NCI-H2107 (cell line): ENCODE measurements at places on chromosomes 2 and 18.

GRCh38 chr18:6929370-6930102 is 188.1 kb downstream of the LAMA1 start:
- DNase-seq = no peak

- DNase-seq = peak; percentile 77
Observed at GRCh38 chr2:218659258-218659987, at the start of the genes BCS1L and ZNF142. TSS of gene BCS1L (plus strand) at chr2:218659683. CDS start at chr2:218660988, 1,305 bp downstream. TSS of gene ZNF142 (minus strand) at chr2:218659623. CDS start at chr2:218656429, 3,194 bp downstream.

GRCh38 chr2:235863414-235863813 is 304.8 kb downstream of the GBX2 start:
- DNase-seq = no peak

DNA sequence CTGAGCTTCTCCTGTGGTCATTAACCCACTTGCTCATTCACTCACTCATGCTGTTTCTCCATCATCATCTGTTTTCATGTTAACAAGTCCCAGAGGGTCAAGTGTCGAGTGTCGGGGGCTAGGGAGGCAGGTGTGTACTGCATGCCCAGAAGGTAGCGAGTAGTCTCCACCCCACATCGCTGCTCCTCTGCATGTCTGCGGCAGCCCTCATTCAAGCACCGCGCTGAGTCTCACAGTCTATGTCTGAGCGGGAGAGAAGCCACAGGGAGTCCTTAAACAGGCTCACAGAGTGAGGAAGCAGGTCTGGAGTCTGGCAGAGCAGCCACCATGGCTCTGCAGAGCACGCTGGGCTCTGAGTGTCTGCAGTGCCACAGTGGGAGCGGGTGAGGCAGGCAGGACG is 121.3 kb upstream of the IL1R2 start:
- no peak for DNase-seq

DNA sequence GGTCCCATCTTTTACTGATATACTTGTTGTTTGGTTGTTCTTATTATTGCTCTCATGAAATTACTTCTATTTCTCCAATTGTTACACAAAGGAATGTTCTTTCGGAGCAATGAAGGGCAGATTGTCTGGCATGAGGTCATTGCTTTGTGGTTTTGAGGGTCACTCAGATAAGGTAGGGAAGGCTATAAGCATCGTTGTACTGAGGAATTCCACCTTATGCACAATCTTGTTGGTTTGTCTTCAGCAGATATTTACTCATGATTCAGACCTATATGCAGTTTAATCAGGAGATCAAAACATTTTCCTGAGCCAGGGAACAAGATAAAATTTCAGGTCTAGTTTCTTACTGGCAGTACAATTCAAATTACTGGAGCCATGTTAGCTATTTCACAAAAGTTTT is 163.0 kb upstream of the SPHKAP start:
- no peak for DNase-seq

DNA sequence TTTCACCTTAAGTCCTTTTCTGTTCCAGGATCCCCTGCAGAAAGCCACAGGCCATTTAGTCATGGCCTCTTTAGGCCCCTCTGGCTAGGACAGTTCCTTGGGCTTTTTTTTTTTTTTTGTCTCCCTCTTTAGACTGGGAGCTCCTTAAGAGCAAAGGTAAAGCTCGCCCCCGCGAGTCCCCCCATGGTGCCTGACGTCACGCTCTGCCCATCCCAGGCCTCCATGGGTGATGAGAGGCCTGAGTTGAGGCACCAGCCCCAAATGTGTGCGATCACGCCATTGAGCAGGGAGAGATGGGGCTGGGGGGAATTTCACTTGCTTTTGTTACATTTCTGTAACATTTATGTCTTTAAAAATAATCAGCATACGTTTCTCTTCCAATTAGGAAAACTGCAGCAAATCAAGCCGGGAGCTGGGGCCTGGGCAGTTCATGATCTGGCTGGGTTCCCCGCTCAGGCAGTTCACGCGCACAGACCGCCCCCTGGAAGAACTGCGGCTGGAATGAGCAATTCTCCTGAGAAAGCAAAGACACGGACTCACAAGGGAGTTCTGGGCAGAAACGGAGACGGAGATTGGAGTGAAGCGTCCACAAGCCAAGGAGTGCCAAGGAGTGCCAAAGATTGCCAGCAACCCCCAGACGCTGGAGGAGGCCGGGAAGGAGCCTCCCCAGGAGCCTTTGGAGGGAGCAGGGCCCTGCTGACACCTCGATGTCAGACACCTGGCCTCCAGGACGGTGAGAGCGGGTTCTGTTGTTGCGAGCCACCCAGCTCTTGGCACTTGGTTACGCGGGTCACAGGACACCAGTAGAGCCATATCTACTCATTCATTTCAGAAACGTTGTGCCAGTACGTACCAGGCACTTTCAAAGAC is 108.4 kb upstream of the ODC1 start:
- DNase-seq = no peak

DNA sequence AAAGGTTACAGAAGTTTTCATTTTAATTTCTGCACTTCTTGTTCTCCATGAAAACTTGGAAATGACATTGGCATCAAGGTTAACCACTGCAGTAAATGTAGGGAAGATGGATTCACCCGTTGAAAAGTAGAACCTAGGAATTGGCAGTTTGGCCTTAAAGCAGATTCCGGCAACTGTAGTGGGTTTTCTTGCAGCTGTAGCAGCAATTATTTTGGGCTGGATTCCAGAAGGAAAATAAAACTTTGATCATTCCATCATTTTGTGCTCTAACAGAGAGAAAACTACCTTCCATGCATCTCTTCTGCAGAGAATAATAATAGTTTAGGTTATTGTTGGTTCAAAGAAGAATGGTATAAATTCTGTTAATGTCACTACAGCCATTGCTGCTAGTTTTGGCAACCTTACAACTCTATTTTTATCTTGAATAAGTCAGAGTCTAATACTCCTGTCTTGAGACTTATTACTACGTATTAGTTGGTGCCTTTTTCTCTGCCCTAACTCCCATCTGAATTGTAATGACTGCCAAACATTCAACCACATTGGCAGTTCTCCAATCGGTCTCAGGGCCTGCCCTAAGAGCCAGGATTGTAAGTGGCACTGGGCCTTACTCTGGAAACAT is 178.1 kb upstream of the PIEZO2 start:
- no peak for DNase-seq

- no peak for DNase-seq
Observed at GRCh38 chr2:80086831-80087230, 217.7 kb downstream of the LRRTM1 start.

- DNase-seq = no peak
Observed at GRCh38 chr2:120678251-120678650, 57.4 kb upstream of the GLI2 start.

GRCh38 chr2:60000686-60001085 is 552.8 kb downstream of the BCL11A start:
- no peak for DNase-seq

DNA sequence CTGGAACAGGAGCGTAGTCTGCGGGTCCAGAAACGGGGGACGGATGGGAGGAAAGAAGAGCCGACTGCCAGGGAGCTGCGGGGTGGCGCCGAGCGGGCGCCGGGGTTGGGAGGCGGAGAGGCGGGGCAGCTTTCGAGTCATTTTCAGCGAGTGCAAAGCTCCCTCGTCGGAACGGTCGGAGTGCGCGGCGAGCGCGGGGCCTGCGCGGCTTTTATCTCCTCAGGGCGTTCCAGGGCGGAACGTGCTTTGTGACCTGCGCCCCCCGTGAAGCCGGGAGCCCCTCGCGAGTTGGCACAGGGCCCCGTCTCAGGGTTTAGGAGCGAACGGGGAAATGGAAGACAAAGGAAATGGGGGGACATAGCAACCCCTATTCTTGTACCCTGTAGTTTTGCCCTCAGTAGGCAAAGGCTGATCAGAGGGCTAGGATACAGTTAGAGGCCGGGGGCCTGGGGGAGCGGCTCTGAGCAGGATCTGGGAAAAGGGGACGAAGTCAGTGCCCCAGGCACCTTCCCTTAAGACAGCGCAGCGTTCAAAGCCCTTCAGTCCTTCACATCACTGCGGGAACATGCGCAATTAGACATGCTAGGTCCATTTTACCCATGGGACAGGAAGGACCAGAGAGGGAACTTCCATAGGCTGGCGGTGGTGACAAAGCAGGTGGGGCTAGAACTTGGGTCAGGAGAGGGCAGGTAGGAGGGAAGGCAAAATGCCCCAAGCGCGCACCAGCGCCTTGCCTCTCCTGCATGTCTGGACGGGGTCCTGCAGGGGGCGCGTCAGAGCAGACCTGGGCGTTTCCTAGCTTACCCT is 60.1 kb upstream of the IL1RL1 start:
- no peak for DNase-seq

- DNase-seq = no peak
Observed at GRCh38 chr2:16092861-16093638, 152.7 kb downstream of the MYCN start.

DNA sequence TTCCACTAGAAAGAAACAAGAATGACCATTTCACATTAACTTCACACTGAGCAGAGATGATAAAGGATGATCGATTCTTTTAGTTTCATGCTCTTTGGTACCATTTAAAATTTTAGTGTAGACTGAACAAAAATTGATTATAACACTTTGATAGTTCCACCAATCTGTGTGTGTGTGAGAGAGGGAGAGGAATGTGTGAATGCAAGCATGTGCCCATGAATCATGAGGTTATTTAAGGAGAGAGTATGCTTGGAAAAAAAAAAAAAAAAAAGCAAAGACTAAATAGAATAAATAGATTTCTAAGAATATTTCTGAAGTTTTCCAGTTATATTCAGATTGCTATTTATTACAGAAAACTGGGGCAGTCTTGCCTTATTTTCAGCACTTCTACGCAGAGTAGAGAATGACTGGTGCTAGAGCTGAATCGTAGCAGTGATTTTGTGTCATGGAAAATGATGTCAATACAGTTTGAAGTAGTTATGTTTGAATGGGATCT is 900.8 kb downstream of the SLC4A3 start:
- no peak for DNase-seq

GRCh38 chr2:163123526-163123925 is 285.0 kb upstream of the KCNH7 start:
- DNase-seq = no peak

GRCh38 chr2:230269715-230270114 is 44.2 kb downstream of the SP140 start:
- DNase-seq = no peak

- DNase-seq = no peak
Observed at GRCh38 chr2:24175631-24176187, 856 bp downstream of the FAM228A start.

DNA sequence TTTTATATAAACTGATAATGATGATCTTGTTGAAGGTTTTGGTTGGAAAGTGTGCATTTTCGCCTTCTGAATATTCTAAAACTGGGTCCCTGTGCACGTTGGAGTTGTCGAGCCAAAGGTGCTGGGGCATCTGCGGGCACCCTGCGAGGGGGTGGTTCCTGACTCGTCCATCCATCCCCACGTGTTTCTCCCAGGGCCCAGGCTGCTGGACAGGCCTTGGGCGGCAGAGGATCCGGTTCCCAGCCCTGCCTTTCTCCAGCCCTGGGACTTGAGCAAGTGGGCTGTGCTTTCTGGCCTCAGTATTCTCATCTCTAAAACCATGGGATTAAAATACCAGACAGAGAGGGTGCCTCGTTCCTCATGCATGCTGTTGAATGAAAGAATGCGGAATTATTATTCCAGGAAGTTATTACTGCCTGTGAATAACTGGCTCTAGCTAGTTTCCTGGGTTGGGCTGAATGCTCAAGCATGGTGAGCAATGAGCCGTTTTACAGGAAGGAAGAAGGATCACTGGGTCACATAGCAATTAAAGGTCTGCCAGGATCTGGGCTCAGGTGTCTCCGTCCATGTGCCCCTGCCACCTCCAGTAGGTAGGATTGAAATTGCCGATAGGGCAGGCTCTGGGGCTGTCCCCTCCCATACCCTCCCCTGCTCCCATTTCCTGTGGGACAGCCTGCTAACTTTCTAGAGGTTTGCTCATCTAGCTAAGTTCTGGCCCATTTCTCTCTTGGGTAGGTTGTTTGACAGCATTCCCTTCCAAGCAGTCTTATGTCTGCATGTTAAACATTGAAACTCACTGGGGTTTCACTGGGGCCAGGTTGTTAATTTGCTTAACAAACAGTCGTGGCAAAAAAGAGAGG is 77.2 kb upstream of the HS6ST1 start:
- no peak for DNase-seq

- no peak for DNase-seq
Observed at GRCh38 chr18:59917422-59917821, 17.6 kb downstream of the PMAIP1 start.

DNA sequence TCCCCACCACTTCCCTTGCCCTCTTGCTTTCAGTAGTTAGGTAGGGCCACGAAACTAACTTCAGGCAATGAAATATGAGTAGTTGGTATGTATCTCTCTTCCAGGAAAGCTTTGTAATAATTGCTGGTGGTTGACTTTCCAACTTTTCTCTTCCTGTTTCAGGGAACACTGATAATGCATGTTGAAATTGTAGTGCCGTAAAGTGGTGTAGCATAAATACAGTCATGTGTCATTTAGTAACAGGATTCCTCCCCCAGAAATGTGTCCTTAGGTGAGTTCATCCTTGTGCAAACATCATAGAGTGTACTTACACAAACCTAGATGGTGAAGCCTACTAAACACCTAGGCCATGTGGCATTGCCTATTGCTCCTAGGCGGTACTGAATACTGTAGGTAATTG is 429.2 kb downstream of the PID1 start:
- DNase-seq = peak; percentile 5

- DNase-seq = no peak
Observed at GRCh38 chr2:206968134-206969086, 29.1 kb downstream of the CPO start.

GRCh38 chr18:79947054-79947755 is 4.2 kb downstream of the SLC66A2 start:
- DNase-seq = no peak

DNA sequence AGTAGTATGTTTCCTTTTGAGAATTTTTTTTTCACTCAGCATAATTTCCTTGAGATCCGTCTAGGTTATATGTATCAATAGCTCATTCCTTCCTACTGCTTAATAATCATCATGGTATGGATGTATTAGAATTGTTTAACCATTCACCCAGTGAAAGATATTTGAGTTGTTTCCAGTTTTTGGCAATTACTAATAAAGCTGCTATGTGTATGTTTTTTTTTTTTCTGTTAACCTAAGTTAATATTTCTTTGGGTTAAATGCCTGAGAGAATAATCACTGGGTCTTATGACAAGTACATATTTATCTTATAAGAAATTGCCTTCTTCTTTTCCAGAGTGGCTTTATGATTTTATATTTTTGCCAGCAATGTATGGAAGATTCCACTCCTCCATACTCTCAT is 96.4 kb upstream of the ST6GAL2 start:
- DNase-seq = no peak

DNA sequence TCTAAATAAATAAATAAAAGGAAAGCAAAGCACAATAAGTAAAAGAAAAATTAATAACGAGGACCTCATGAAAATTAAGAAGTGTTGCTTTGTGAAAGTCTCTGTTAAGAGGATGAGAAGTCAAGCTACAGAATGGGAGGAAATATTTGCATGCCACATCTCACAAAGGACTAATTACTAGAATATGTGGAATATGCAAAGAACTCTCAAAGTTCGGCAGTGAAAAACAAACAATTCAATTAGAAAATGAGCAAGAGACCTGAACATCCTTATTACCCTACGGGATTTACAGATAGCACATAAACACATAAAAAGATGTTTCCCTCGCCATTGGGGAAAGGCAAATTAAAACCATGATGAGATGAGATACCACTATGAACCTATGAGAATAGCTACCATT is 23.3 kb downstream of the CYP26B1 start:
- DNase-seq = no peak
